ENCODE measurements at places on chromosomes 12 and 14. TPM values are rescaled to one million over a fixed set of nuclear protein-coding genes. Genes with fewer than 3 reads are reported as not detected.
A peak's percentile ranks its signal among the peaks of the same experiment; 100 is the strongest.

DNA sequence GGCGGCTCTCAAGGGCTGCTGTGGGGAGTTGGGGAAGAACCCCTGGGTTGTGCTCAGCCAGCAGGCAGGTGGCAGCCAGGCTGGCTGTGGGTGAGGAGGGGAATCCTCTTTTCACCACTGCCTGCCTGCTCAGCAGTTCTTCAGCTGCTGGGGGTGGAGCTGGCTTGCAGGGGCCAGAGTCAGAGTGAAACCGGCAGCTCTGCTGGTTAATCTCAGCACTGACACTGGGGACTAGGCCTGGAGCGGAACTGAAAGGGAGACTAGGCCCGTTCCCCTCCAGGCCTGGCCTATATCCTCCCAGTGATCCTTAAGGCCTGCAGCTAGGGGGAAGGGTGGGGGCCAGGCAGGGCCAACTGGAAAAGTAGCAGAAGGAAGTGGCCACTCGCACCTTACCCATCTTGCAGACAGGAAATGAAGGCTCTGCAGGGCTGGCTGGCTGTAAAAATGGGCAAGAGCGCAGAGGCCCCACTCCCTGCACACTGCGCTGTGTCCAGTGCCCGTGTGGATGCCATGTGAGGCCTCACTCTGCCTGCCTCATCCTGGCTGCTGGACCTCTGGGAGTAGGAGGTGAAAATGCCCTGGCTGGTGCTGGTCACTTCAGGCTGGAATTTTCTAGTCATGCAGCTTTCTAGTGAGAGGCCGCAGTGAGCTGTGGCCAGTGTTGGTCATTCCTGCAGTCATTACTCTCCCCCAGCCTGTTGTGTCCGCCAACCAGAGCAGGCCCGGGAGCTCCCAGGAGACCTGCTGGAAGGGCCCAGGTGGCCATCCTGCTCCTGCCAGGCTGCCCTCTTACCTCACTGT lies 39.4 kb downstream of the SH2B3 start:
- peak; percentile 77 for DNase-seq

- DNase-seq: no peak
Measured at GRCh38 chr12:6780573-6780972, 8.3 kb downstream of the LAG3 start.

- DNase-seq: no peak
Measured at GRCh38 chr12:19749906-19750574, 310.7 kb downstream of the AEBP2 start.

DNA sequence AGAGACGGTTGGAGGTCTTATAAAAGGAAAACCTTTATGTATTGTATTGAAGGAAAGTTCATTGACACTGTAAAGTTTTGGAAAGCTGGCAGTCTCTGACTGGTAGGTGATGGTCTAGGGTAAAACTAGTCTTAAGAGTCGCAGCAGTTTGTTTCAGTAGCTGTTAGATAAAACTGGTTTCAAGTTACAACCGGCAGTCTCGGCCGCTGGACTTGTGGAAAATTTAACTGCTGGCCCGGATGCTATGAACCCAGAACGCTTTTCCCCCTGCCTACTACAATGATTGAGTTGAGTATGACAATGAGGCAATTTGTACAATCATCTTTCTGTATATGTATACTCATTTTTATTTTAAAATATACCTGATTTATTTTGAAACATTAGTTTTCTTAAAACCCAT lies 1426.9 kb downstream of the AACS start:
- no peak for DNase-seq

GRCh38 chr12:122834921-122835749 lies at the start of gene HIP1R:
Gene HIP1R (plus strand): TSS chr12:122835457. CDS start chr12:122835551, 94 bp downstream.
- DNase-seq: peak; percentile 35

DNA sequence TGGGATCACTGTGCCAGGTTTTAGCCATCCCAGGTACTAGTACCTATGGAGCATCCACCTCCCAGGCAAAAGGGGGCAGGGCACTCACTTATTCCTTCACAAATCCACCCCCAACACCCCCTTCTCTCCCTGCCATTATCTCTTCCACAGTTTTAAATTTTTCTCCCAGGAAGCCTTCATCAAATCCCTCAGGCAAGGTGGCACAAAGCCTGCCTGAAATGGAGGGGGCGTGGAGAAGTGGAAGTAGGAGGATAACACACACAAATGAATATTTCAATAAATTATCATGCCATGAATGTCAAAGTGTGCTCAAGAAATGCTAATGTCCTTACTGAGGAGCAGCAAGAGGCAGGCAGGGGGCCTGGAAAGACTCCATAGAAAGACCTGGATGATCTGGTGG lies 4.7 kb upstream of the CHST11 start:
- DNase-seq: no peak

- no peak for DNase-seq
Measured at GRCh38 chr14:74400031-74400685, 25.9 kb downstream of the SYNDIG1L start.

DNA sequence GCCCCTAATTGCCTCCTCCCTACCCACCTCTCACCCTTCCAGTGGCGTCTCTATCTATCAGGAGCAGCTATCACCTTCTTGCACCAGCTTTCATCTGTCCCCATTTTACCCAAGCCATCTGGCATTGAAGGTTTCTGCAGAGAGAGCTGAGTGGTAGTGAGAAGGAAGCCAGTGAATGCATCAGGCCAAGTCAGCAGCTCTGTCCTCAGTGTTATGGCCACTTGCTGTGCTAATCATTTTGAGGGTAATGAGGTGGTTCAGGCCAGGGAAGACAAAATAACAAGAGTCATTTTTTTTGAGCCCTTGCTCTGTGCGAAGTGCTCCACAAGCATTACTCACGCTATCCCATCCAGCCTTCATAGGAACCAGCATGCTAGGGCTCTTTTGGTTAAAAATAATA lies 164.7 kb downstream of the SUDS3 start:
- DNase-seq: no peak

- DNase-seq: no peak
Measured at GRCh38 chr12:26037615-26038220, 79.2 kb downstream of the RASSF8 start.

- peak; percentile 21 for DNase-seq
Measured at GRCh38 chr12:107992870-107993451, 136.1 kb upstream of the WSCD2 start.

DNA sequence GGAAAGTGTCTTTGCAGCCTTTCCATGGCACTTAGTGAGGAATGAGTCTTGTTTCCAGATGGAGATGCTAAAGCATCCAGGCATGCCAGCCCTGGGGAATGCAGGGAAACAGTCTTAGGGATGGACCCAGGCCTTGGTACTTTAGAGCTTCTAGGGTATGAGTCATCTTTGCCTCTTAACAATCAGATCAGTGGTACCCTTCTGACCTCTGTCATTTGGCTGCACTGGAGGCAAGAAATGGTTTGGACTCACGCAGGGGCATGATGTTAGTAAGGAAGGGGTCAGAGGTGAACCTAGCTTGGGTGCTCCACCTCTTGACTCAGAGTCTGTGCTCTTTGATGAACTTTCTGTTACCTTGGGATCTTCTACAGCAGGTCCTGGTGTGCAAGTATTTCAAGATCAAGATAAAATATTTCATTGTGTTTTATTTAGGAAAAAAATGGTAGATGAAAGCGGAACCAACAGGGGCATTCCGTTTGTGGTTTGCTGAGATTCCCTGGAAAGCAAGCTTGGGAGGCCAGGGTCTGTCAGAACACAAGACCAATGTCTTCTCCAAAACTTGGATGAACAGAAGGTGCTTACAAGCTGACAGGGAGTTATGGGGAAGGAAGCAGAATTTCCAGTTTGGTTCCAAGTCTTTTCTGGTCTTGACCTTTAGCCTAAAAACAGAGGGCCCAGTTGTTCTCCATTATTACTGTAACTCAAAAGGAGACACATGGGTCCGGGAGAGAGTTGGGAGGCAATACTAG lies 216.2 kb downstream of the ZFP36L1 start:
- no peak for DNase-seq

DNA sequence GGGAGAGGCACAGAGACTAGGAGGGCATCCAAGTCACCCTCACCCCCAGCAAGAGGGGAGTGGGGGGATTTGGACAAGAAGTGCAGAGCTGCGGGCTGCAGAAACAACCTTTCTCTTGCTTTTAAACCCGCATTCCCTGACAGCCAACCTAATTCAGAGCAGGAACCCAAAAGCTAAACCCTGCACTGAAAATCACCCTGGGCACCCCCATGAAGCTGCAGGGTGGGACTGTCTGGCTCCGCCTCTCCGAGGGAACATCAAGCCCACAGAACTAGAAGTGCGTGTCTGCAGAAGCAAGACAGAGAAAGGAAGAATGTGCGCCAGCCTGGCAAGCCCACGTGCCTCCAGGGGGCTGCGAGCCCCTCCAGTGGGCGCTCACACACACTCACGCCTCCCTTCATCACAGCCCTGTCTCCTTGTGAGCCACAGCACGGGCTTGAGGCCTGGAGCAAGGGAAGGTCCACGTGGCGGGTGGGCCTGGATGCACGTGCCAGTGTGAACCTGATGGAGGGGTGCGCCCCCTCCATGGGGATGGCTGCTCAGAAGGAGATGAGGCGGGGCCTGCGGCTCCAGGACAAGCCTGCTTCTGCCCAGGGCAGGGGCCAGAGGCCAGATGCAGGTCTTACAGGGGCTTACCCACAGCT lies 27.8 kb upstream of the PNMA1 start:
- DNase-seq: peak; percentile 75

- no peak for DNase-seq
Measured at GRCh38 chr12:131860472-131861260, 32.5 kb downstream of the MMP17 start.

- DNase-seq: no peak
Measured at GRCh38 chr12:104712968-104713367, 245.1 kb downstream of the SLC41A2 start.

GRCh38 chr12:132734206-132734605 lies 23.6 kb downstream of the PGAM5 start:
- no peak for DNase-seq

GRCh38 chr12:5088586-5089264 lies 45.0 kb downstream of the KCNA5 start:
- DNase-seq: no peak

GRCh38 chr12:29025937-29026336 lies 123.1 kb upstream of the FAR2 start:
- no peak for DNase-seq

DNA sequence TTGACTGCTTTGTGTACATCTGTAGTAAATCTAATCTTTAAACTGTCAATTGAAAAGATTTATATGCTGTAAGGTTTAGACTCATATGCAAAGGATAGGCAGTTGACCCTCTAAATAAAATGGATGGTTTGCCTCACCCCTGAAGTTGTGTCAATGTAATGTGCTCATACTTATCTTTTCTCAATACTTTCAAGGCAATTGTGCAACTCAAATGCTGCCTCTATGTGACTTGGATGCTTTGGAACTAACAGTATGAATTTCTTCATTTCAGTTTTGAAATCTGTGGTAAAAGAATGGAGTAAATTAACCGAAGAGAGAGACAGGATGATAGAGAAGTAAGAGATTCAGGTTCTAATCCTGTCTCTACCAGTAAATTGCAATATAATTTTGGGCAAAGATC lies 9.7 kb downstream of the PDE6H start:
- DNase-seq: peak; percentile 18

- no peak for DNase-seq
Measured at GRCh38 chr12:127175361-127175760, 1091.6 kb upstream of the TMEM132C start.

DNA sequence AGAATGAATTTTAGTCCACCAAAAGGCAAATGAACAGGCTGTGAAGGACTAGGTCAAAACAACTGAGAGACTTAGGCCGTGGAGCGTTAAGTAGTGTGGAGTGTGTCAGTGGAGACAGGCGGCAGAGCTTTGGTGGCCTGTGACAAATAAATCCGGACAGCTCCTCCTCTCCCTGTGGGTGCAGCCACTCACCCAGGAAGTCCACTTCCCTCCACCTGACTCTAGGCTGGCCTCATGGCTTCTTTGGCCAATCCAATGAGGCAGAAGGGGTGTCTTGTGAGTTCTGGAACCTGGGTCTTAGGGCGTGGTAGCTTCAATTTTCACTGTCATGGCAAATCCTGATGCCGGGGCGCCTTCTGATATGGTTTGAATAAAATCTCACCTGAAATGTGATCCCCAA lies 180.9 kb upstream of the C14orf180 start:
- no peak for DNase-seq

GRCh38 chr14:22255017-22255950 lies 333.7 kb downstream of the DAD1 start:
- no peak for DNase-seq

DNA sequence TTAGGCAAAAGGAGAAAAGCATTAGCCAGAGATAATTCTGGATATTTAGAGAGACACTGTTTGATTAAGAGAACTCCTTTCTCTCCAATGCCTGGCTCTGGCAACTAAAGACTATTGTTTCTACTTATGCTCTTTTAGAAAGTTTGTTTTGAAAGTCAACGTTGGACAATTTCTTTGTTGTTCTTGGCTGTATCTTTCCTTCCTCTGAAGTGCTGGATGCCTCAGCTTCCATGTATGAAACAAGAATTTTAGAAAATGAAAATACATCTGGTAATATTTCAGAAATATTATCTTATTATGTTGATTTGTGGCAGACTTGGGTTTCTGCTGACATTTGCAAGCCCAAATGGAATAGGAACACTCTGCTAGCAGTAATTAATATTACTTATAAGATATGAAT lies 382.6 kb downstream of the SNAPC1 start:
- DNase-seq: no peak

DNA sequence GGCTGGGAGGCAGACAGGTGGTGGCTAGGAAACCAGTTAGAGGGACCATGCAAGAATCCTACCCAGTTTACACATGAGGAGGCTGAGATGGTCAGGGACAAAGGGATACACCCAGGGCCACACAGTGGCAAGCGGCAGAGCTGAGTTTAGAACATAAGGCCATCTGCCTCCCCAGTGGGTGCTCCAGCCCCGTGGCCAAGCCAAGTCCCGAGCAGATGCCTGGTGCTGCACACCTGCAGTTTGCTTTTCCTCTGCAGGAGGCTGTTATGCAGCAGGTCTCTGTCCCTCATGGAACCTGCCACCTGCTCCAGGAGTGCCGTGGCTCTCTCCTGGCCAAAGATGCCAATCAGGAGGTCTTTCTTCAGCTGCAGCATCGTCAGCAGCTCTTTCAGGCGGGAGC lies 70.8 kb downstream of the SYNE3 start:
- no peak for DNase-seq

DNA sequence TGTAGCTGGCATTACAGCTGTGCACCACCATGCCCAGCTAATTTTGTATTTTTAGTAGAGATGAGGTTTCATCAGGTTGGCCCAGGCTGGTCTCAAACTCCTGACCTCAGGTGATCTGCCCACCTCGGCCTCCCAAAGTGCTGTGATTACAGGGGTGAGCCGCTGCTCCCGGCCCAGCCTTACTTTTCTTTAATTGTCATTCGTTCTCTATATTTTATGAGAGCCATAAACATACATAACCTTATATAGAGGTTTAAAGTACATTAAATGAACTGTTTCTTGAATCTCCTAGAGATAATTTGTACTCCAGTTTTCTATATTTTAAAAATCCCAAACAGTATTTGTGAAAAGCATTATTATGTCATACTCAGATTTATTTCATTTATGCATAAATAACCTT lies 98.6 kb downstream of the SYNE2 start:
- DNase-seq: no peak

GRCh38 chr12:80156306-80156705 lies 57.0 kb downstream of the OTOGL start:
- no peak for DNase-seq

STYK1 gene
- total RNA-seq: not detected

SERPINA6 gene
- not detected for total RNA-seq

RAD52 gene
- 8.1 TPM for total RNA-seq

PLEKHH1 gene
- 0.53 TPM for total RNA-seq

KLHL28 gene
- 49.3 TPM for total RNA-seq

ITGB7 gene
- total RNA-seq: 166 TPM

PLCZ1 gene
- not detected for total RNA-seq

TNFAIP2 gene
- 4.4 TPM for total RNA-seq

PTPRO gene
- 2.1 TPM for total RNA-seq

PLA2G1B gene
- total RNA-seq: not detected

OTX2 gene
- not detected for total RNA-seq

KRT80 gene
- total RNA-seq: not detected

TAS2R30 gene
- total RNA-seq: 4.9 TPM

TWF1 gene
- 77.5 TPM for total RNA-seq

PDZRN4 gene
- total RNA-seq: not detected

Data from CD4-positive, alpha-beta T cell (primary cell).